Fibroblast of skin of left quadriceps (primary cell): ENCODE measurements at places on chromosomes 11 and 22.

DNA sequence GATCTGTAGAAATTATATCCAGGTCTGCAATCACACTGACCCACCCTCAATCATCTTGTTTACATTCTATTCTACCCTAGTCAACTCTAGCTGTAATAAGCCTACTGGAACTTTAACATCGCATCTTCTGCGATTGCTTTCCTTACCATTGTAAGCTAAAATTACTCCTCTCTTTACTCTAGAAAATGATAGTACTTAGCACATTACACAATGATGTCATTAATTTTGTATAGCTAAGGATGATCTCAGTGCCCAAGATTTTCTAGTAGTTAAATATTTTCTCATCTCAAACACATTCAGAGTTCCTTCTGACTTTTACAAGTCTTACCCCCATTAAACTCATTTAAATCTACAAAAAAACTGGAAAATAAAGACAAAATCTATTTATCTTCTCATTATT lies 39.6 kb upstream of the CTSC start:
- no peak for DNase-seq

- DNase-seq: no peak
Observed at GRCh38 chr11:109155291-109155690, 266.7 kb upstream of the C11orf87 start.

GRCh38 chr11:19769820-19770219 lies 57.2 kb downstream of the NAV2 start:
- DNase-seq: no peak

- no peak for DNase-seq
Observed at GRCh38 chr11:69352166-69352565, 58.2 kb downstream of the MYEOV start.

DNA sequence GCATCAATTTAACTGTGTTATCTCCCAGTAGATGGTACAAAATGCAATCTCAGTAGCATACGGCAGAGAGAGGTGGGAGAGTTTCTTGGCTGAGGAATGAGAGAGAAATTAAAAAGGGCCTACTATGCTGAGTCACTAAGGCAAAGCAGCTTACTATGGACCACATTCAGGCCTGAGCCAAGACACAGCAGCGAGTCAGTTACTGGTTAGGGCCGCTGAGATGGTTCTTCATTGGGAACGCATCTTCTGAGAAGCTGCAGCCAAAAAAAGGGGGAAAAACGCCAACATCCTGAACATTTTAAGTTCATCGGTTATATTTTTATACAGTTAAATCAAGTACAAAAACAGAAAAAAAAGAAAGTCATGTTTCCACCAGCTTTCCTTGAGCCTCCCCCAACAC lies 61.1 kb upstream of the BDNF start:
- no peak for DNase-seq

DNA sequence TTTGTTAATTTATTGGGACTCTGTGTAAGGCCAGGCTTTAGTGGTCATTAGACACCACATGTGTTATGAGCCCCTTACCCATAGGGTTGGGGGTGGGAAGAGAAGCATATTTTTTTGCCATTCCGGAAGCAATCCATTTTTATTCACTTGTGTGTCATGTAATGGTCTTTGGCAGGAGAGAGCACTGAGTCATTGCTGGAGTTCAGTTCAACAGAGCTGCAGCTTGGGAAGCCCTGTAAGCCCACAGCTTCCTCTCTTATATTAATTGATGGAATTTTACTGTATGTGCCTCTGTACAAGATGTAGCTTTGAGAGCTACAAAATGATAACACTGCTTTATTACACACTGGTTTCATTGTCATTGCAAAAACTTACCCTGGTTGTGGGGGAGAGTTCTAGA lies 177.3 kb upstream of the SORL1-AS1 start:
- DNase-seq: peak; percentile 63

DNA sequence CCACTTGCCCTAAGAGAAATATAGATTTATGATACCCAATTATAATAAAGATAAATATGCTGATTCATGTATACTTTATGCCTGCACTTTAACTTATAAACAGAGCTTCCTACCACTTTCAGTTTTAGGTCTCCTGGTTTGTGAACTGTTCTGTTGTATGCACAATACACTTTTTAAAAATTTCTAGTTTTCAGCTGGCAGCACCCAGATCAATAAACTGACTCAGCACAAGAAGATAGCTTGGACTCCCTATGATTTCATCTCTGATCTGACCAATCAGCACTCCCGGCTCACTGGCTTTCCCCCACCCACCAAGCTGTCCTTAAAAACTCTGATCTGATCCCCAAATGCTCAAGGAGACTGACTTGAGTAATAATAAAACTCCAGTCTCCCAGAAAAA lies 33.5 kb upstream of the FAM181B start:
- no peak for DNase-seq

DNA sequence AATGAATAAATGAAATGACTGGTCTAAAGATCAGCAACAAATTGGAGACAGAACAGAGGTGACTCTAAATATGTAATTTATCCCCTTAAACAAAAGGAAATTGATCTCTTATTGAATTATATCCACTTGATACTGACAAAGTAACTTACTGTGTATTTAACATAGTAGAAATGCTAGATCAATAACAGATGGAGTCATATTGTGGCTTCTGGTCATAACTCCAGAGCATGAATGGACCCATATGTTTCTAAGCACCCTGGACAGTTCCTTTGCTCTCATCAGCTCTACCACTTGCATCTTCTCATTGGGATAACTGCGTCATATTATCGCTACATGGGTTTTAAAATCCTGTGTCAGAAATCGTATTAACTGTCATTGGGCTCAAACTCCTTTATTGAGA lies 222.3 kb downstream of the ETS1 start:
- peak; percentile 79 for DNase-seq

DNA sequence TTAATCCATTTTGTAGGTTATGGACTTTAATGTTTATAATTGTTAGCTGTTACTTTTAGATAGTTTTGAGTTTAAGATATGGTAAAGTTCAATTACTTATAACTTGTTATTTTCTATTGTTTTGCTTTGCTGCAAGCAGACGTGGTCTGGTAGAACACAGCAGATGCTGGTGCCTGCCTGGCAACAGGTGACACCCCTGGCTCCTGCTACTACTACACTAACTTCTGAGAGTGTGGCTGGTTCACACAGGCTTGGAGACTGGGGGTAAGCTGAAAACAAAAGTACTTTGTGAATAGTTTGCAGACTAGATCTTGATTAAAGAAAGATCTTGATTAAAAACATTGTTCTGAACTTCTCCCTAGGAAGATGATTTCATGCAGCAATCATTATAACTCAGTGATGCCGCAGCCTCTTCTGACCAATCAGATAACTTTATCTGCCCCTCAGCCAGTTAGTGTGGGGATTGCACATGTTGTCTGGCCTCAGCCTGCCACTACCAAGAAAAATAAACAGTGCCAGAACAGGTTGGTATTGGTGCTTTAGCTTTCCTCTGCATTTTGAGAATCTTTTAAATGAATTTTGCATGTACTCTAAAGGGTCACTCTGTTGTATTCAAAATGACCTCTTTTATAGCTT lies 90.4 kb downstream of the HIPK3 start:
- no peak for DNase-seq

- no peak for DNase-seq
Observed at GRCh38 chr22:44461614-44462013, 36.4 kb downstream of the RTL6 start.

DNA sequence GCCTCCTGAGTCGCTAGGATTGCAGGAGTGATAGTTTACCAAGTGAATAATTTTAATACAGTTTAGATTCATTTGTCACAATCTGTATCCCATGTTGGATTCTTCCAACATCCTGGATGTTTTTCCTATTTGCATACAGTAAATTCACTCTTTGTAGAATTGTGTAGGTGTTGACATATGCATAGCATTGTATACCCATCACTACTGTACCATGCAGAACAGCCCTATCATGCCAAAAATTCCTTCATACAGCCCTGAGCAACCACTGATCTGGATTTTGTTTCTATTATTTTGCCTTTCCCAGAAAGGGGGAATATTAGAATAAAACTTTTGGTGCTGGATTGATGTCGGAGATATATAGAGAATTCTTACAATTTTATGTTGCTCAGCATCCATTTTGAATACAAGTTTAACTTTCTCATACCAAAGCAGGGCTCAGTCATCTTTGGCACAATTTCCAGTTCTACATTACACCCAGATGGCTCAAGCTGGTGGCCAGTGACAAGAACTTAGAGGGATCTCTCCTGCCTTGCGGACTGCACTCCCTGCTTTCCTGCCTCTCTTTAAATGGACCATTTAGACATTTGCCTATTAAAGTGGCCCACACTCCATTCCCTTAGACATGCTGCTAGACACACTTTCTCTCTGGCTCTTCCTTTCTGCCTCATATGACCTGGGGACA lies 45.4 kb upstream of the CFAP300 start:
- DNase-seq: no peak

DNA sequence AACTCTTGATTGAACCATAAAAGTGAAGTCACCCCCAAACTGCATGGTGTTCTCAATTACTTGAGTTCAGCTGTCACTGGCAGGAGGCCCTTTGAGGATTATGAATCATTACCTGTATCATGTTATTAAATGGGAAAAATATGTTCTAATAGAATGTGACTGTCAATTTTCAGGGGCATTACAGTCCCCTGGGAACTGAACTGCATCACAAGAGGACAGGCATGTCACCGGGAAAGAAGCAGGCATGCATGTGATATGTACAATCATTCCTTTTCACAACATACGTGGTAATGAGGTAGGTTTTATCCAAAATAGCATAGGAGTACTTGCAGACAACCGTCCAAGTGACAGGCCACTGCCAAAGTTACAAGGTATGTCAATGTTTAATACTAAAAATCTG lies 165.8 kb downstream of the MAML2 start:
- DNase-seq: no peak
